ENCODE measurements at places on chromosomes 12 and 14. TPM values are rescaled to one million over a fixed set of nuclear protein-coding genes. Genes with fewer than 3 reads are reported as not detected.

TCL1B gene
- not detected for total RNA-seq

GRCh38 chr14:72387726-72388125, 455.5 kb downstream of the RGS6 start:
- no peak for DNase-seq

DNA sequence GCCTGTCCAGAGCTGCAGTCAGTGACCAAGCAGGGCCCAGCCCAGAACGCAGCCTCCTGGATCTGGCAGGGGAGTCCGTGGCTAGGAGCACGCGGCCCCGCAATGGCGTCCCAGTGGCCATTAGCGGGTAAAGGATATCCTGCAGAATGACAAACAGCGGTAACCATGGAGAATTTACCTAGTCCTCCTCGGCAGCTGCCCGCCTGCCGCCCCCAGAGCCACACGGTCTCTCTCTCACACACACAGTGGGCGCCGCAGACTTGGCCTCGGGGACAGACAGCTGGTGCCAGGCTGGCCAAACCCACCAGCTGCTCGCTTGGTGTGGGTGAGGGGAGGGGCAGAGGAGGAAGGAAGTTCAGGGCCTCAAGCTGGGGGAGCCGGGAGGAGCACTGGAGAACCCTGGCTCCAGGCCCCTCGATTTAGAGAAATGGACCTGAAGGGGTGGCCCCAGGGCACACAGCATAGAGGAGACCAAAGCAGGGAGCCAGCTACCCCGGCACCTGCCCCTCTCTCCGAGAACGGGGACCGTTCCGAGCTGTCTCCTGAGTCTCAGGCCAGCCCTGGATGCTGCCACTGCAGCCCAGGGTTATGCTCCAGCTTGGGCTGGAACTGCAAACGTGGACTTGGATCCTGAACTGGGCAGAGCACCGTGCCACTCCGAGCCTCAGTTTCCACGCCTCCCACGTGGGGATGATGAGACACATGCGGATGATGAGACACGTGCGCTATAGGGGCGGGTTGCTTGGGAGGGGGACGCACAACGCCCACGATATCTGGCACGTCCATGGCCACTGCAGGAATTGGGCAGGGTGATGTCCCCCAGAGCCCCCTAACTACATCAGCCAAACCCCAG, 3.4 kb downstream of the CDK2AP1 start:
- peak; percentile 86 for DNase-seq

- DNase-seq: peak; percentile 95
Observed at GRCh38 chr12:15910864-15911721, at the start of gene DERA. Gene DERA (plus strand): TSS chr12:15911332. CDS start chr12:15911384, 52 bp downstream.

DEGS2 gene
- 0.10 TPM for total RNA-seq

DNA sequence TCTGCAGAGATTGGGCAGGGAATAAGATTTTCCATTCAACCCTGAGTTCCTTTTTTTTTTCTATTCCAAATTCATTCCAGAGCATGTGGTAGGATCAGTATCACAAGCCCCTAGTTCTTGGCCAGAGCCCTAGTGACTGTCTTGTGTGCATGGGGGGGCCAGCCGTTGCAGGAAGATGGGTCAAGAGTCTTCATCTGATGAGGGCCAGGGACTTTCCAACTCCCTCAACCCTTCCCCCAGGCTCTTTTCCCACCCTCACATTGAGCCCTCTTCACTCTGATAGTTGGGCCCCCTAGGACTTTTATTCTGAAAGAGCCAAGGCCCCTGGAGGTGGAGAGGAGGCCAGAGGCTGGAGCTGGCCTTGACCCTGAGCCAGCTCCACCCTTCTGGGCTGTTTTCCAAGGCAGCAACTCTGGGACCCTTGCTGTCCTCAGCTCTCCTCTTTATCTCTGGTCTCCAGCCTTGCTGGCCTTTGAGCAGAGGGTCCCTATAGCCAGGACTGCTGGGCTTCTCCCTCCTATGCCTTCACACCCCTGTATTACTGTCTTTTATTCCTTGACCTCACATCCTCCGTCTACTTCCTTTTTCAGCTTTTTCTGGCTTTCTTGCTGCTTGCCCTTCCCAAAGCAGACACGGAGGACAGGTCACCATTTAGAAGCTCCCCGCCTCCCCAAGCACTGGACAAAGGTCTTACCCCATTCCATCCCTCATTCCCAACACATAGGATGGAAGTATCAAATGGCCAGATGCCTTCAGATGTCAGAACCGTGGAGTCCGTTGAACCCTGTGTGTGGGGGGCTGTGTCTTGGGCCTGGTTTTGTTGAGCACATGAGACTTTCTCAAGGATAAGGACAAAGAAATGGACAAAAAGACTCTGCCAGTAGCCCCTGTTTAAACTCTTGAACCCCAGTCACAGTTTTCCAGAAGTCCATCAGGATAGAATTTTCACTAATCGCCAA, 5.6 kb downstream of the RBP5 start:
- DNase-seq: no peak

DNA sequence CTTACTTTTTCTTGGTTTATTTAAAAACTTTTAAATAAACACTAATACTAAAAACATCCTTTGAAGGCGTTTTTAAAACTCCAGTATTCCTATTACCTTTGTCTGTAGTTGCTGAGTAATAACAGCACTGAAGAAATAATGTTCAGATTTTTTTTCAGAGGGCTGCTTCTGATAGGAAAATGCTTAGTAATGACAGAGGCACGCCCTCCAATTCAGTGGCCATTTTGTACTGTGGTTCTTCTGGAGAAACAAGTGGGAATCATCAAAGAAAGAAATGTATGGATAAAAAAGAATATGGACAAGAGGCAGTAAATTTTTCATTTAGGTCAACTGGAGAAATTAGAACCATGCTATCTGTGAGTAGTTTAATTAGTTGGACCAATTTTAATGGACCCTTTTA, 13.6 kb downstream of the VEZT start:
- no peak for DNase-seq

DNA sequence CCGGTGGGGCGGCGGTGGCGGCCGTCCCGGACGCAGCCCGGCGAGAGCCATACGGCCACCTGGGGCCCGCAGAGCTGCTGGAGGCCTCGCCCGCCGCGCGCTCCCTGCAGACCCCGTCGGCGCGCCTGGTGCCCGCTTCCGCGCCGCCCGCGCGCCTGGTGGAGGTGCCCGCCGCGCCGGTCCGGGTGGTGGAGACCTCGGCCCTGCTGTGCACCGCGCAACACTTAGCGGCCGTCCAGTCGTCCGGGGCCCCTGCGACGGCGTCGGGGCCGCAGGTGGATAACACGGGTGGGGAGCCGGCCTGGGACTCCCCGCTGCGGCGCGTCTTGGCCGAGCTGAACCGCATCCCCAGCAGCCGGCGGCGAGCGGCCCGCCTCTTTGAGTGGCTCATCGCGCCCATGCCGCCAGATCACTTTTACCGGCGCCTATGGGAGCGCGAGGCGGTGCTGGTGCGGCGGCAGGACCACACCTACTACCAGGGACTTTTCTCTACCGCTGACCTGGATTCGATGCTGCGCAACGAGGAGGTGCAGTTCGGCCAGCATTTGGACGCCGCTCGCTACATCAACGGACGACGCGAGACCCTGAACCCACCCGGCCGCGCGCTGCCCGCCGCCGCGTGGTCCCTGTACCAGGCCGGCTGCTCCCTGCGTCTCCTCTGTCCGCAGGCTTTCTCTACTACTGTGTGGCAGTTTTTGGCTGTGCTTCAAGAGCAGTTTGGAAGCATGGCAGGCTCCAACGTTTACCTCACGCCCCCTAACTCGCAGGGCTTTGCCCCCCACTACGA, 716 bp downstream of the RIOX1 start:
- DNase-seq: peak; percentile 86

C14orf119 gene
- total RNA-seq: 35.2 TPM

- DNase-seq: no peak
Observed at GRCh38 chr14:52000696-52001095, 11.3 kb downstream of the RTRAF start.

- DNase-seq: no peak
Observed at GRCh38 chr12:109961612-109962011, 34.6 kb downstream of the GIT2 start.

SOAT2 gene
- 0.32 TPM for total RNA-seq

DNA sequence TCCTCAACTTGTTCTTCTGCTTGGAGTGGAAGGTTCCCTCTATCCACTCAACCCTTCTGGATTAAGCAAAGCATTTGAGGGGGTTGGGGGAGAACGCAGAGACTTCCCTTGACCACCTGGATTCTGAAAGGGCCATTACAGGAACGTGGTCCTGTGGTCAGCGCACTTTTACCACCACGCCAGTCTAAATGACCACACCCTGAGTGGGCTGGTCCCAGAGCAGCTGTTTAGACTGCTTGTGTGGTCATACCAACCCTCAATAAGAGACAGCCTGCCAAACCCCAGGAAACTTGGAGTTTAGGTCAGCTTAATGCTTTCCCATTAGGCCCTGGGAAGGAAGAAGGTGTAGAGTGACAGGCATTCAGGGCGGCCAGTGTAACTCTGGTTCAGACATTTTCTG, 165.5 kb upstream of the ATP2B1 start:
- DNase-seq: no peak

MANSC4 gene
- not detected for total RNA-seq

UNC79 gene
- 0.09 TPM for total RNA-seq

DNA sequence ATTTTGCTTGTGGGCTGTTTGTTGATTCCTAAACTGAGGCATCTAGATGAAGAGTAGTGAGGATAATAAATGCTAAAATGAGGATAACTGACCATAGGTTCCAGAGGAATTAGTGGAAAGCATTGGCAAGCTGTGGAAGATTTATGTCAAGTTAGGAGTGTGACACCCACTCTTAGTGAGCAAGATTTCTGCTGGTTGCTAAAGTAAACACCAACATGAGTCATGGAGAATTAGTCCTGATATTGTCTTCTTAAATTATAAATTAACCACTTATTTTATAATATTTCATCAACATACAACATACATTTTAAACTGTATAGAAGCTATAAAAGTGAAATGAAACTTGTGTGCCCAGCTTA, 328.2 kb downstream of the RPL10L start:
- DNase-seq: no peak

GRCh38 chr14:73745571-73746519, 31.7 kb upstream of the PNMA1 start:
- DNase-seq: no peak

DNA sequence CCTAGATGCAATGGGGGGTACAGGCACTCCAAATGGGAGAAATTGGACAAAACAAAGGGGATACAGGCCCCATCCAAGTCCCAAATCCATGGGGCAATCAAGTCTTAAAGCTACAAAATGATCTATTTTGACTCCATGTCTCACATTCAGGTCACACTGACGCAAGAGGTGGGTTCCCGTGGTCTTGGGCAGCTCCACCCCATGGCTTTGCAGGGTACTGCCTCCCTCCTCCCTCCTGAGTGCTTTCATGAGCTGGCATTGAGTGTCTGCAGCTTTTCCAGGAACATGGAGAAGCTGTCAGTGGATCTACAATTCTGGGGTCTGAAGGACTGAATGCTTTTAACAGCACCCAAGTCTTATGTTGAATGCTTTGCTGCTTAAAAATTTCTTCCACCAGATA, 274.5 kb upstream of the LRIG3 start:
- no peak for DNase-seq

GRCh38 chr12:40314927-40315326, 90.1 kb downstream of the LRRK2 start:
- no peak for DNase-seq

DNA sequence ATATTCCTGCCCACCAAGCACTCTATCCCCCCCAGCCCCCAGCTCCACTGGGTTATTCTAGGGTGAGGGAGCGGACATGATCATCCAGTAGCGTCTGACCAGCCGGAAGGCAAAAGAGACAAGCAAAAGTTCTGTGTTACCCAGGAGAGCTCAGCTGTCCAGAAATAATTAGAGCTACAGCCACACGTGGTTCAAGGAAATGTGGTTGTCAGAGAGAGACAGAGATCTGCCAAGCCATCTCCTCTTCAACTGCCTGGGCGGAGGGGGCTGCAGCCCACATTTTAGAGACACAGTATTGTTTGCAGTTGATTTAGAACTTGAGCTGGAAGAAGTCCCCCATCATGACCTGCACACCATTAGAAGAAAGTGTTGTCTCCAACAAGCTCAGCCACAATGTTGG, 30.4 kb downstream of the DAO start:
- DNase-seq: peak; percentile 42

CLEC7A gene
- 29.2 TPM for total RNA-seq

HOXC9 gene
- total RNA-seq: 7.0 TPM

SLC5A8 gene
- not detected for total RNA-seq

DNA sequence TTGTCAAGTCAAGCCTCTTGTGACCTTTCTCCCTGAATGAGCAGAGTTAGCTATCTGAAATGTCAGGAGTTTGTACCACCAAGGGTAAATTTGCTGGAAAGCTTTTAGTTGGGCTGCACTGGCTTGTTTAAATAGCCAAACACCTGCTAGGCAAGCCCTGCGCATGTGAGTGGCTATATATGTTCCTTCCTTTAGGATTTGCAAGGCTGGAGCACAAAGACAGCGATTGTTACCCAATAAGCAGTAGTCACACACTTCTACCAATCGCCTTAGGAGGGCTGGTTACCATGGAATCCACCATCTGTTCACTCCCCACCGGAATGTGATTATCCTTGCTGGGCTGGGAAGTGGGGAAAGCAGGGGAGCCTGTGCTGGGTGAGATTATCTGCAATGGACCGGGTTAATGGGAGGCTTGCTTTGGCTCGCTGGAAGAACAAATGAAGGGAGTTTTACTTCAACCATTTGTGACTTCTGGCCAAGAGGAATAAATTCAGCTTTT, 102.5 kb downstream of the FGD4 start:
- DNase-seq: no peak

GRCh38 chr12:64600164-64600561, 10.1 kb upstream of the RASSF3 start:
- DNase-seq: no peak

DNA sequence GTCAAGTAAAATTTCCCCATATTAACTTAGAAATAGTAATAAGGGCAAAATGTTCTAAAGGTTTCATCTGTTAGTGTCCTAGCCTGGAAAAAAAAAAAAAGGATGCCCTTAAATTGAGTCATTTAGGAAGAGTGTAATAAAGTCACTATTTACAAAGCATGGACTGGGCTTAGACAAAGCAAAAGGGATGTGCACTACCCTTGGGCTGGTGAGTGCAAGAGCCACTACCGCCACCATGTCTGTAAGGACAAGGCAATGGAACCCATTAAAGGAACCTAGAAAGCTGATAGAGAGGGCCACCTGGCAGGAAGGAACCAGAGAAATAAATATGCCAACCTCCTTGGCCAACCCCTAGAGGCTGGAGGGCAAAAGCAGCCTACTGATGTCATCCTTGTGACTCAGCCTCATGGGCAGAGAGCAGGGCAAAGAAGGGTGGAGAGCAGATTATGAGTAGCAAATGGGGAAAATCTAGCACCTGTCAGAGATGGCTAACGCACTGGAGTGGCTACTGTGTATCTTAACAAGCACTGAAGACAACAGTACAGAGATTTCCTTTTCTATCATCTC, 59.5 kb upstream of the FUT8 start:
- no peak for DNase-seq

GRCh38 chr14:103840014-103840413, 7.4 kb downstream of the PPP1R13B start:
- no peak for DNase-seq

DNA sequence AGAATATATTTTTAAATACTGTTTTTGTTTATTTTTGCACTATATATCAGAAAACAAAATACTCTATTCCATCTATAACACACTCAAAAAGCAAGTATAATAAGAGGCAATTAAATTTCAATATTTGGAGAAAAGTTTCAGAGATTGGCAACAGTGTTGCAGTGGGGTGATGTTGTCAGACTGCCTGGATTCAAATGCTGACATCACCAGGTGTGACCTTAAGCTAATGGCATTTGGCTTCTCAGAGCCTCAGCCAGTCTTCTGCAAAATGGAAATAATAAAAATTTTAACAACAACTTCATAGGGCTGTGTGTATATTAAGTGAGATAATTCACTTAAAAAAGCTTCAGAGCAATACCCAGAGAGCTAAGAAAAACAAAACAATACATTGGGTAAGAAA, 74.7 kb downstream of the TMTC1 start:
- DNase-seq: no peak

- peak; percentile 74 for DNase-seq
Observed at GRCh38 chr12:103841690-103842584, 903 bp upstream of the NT5DC3 start.

Measured in posterior vena cava (tissue), 2 donors.